Hippocampal formation (tissue), 2 donors: ENCODE measurements at places on chromosomes 12 and 14.

GRCh38 chr12:56694161-56694560, 6.1 kb upstream of the PTGES3 start:
- DNase-seq: no peak

DNA sequence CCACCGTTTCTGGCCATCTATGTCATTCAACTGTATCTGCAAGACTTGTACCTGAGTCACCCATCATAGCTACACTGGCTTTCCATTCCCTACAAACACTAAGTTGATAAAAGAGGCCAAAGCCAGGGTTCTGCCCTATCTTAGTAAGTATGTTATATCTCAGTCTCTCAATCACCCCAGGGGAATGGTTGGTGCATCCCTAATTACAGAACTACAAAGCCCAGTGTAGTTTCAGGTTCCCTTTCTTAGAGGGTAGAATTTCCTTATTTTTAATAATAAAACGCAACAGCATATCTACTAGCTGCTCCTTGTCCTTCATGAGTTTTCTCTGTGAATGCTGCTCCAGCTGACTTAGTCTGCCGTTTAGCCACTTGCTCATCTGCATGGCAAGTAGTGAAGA, 57.6 kb downstream of the ST8SIA1 start:
- no peak for DNase-seq

- no peak for DNase-seq
Measured at GRCh38 chr12:98803468-98804209, 158.5 kb downstream of the APAF1 start.

DNA sequence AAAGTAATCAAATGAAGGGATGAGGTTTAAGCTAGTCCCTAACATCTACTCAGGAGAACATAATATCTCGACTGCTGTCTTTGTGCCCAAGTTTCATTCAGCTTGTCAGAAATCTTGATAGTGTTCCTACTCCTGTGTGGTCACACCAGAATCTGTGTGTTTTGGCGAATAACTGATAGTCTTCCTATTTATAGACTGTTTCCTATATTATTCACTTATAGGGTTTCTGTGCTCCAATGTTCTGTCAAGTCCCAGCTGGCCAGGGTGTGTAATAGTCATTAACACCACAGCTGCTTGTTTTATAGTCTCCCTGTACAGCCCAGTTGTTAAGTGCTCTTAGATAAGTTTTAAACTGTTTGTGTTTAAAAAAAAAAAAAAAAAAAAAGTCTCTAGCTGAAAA, 45.9 kb downstream of the GPR135 start:
- no peak for DNase-seq
